ENCODE measurements at places on chromosomes 3 and 15. TPM values are rescaled to one million over a fixed set of nuclear protein-coding genes. Genes with fewer than 3 reads are reported as not detected.

CFAP20DC gene
- polyA plus RNA-seq: 0.61 TPM

USP8 gene
- 18.4 TPM for polyA plus RNA-seq

PARP15 gene
- polyA plus RNA-seq: 0.76 TPM

GOLGA8J gene
- 0.07 TPM for polyA plus RNA-seq

RBPMS2 gene
- 2.3 TPM for polyA plus RNA-seq

GRCh38 chr15:68683551-68683950 is 104.8 kb downstream of the CORO2B start:
- DNase-seq: no peak

GRCh38 chr15:41621200-41622193 is 38.7 kb upstream of the MGA start:
- DNase-seq: peak; percentile 80

GRCh38 chr3:114499976-114500375 is 206.1 kb downstream of the TIGIT start:
- no peak for DNase-seq

- DNase-seq: no peak
These were observed 574.9 kb downstream of the DIPK2A start for GRCh38 chr3:144546539-144546938.

GRCh38 chr15:90294159-90294558 is 28.7 kb downstream of the NGRN start:
- DNase-seq: no peak

- no peak for DNase-seq
These were observed 444.5 kb downstream of the PLOD2 start for GRCh38 chr3:145716519-145716918.

GRCh38 chr3:43997788-43998369 is 243.8 kb upstream of the TOPAZ1 start:
- DNase-seq: no peak

DNA sequence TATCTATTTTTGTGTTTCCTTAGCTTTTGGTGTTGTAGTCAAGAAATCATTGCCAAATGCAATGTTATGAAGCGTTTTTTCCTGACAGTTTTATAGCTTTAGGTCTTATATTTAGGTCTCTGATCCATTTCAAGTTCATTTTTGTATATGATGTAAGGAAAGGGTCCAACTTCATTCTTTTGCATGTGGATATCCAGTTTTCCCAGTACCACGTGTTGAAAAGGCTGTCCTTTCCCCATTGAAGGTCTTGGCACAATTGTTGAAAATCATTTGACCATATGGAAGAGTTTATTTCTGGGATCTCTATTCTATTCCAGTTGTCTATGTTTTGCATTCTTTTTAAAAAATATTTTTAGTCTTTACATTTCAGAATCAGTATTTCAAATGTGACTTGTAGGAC is 14.6 kb upstream of the SNRPN start:
- DNase-seq: no peak

DNA sequence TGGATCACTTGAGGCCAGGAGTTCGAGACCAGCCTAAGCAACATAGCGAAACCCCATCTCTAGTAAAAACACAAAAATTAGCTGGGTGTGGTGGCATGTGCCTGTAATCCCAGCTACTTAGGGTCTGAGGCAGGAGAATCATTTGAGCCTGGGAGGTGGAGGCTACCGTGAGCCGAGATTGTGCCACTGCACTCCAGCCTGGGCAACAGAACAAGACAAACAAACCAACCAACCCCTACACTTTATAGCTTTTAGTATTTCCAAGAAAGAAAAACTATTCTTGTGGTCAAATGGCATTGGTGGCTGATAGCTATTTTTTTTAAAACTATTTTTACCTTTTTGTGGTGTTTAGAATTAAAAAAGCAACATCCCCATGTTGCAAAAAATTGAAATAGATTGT is 7.2 kb downstream of the TMEM45A start:
- no peak for DNase-seq

DNA sequence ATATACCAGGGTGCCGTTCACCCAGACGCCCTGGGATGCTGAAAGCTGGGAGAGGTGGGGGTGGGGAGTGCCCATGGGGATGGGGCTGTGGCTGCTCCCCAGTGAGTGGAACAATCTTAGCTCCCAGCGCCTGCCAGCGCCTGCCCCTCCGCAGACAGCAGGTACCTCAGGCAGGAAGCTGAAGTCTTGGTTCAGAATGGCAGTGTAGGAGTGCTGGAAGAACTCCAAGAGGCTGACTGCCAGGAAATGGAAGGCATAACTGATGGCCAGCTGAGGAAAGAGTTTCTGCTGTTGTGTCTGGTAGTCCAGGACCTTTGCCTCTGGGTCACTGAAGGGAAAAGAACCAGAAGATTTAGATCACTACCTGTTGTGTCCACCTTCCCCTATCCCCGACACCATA is 8.4 kb downstream of the ACOX2 start:
- peak; percentile 73 for DNase-seq

DNA sequence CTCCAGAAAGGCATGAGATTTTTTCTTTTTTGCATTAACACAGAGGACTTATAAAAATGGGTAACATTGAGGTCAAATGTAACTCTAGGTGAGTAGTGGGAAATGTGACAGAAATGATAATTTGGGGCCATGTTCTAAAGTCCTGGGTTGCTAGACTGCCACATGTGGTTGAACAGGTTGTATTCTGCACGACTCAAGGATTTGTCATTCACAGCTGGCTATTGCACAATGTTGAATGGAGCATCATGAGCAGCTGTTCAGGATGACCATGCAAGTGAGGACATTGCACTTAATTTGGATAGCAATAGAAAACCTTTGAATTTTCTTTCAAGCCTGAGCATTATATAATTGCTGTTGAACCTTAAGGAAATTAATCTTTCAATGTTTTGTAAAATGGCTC is 396.6 kb downstream of the NAALADL2 start:
- no peak for DNase-seq

GRCh38 chr15:88529021-88529630 is 17.4 kb downstream of the DET1 start:
- DNase-seq: no peak

DNA sequence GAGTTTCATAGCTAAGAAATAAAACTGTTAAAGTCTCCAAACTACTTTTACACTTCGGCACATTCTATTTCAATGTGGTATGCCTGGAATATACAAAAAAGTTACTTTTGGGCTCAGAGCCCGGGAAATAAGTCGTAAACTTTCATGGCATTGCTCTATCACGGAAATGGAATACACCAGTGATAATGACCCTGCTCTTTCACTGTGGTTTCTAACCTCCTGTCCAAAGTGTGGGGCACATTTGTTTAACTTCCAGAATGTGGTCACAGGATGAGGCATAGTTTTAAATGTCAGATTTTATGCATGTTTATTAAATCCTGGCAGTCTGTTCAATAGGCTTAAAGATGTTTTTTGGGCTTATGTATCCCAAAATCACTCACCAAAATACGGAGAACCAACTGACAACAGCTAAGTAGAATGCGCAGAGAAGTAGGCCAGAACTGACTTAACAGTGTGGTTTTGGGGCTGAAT is 5.1 kb downstream of the CXCR6 start:
- no peak for DNase-seq

- DNase-seq: no peak
These were observed 298.3 kb upstream of the NR2E3 start for GRCh38 chr15:71511796-71512681.

GRCh38 chr15:90031231-90031791 is 30.2 kb downstream of the ZNF710 start:
- no peak for DNase-seq

DNA sequence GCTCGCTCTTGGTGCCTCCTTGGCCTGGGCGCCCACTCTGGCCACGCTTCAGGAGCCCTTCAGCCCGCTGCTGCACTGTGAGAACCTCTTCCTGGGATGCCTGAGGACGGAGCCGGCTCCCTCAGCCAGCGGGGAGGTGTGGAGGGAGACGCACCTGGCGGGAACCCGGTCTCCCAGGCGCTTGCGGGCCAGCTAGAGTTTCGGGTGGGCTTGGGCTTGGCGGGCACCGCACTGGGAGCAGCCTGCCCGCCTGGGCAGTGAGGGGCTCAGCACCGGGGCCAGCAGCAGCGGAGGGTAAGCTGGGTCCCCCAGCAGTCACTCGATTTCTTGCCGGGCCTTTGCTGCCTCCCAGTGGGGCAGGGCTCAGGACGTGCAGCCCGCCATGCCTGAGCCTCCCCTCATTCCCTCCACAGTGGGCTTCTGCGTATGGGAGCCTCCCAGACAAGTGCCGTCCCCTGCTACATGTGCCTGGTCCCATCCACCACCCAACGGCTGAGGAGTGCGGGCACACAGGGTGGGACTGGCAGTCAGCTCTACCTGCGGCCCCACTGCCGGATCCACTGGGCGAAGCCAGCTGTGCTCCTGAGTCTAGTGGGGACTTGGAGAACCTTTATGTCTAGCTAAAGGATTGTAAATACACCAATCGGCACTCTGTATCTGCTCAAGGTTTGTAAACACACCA is 708.7 kb downstream of the VGLL3 start:
- DNase-seq: no peak

- no peak for DNase-seq
These were observed 30.9 kb upstream of the TKT start for GRCh38 chr3:53286727-53287126.

GRCh38 chr3:197907196-197907595 is 42.8 kb upstream of the RPL35A start:
- DNase-seq: no peak
